ENCODE measurements at places on chromosomes 3 and 15.

GRCh38 chr3:133248389-133248788 lies 151.5 kb upstream of the BFSP2 start:
- no peak for DNase-seq

DNA sequence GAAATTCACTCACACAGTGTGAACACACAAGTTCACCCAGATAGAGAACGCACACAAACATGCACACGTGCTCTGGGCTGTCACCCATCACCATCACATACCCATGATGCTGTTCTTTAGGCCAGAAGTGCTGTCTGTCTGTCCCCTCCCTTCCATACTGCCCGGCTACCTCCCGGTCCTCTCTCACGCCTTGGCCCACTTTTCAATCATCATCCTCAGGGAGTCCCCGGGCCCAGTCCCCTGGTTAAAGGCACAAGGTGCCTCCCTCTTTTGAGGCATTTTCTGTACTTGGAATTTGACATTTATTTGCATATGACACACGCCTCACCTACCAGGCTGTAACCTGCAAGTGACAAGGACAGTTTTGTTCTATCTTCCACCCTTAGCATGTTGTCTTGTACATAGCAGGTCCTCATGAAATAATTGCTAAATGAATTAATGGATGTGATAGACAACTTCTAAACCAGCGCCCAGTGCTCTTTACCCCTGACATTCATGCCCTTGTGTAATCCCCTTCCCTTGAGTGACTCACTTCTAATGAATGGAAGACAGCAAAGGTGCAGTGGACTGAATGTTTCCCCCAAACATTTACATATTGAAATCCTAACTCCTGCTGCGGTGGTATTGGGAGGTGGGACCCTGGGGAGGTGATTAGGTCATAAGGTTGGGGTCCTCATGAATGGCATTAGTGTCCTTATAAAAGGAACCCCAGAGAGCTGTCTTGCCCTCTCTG lies 73.9 kb upstream of the ADPGK start:
- no peak for DNase-seq

DNA sequence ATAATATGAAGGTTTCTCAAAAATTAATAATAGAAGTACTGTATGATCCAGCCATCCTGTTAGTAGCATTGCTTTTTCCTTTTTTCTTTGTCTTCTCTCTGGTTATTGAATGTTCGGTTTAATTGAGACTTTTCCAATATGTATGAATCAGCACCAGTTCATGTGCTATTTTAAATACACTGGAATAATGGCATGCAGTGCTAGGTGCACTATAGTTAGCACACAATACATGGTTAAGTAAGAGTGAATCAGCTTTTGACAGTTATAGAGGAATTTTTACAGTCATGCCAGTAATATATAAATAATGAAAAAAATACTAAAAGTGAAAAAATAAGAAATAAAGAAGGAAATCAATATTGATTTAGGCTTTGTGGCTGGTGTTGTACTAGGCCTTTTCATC lies 113.8 kb upstream of the STRIT1 start:
- no peak for DNase-seq

DNA sequence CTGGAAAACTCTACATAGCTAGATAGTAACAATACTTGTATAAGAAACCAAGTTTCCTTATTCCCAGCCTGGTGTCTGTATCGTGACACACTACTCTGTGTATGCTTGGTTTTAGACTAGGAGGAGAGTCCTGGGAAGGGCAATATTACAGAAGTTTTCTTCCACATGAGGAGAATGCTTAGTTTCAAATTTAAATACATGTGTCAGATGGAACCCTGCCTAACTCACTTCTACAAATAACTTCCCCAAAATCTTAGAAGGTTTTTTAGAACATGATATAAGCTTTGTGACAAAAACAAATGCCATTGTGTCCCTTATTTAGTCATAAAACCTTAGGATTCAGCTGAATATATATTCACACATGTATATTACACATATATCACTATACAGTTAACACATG lies 7.2 kb upstream of the IL20RB start:
- no peak for DNase-seq

GRCh38 chr15:69653846-69654245 lies 201.2 kb downstream of the RPLP1 start:
- no peak for DNase-seq

DNA sequence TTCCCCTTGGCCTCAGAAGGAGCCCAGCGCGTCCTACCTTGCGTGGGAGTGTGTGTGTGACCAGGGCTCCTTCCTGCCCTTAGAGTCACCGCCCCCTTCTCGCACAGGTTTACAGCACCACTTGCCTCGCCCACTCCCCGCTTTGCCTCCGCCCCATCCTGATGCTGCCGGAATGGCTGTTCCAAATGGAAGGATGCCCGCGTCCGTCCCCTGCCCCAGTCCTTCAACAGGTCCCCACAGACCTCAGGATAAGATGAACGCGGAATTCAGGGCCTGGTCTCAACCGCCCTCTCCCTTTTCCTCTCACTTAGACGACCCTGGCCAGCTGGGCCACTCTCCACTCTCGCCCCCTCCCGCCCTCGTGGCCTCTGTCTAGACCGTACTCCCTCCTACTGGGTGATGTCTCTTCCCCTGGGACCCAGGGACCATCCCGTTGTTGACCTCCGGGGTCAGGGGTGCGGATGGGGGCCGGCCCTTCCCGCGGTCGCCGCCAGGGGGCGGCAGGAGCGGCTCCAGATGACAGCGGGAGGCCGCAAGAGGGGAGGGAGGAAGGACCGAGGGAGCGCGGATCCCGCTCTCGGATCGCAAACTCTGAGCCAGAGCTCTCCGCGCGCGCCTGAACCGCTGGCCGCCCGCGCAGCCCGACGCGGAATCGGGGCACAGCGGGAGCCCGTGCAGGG lies at the start of gene THSD4:
THSD4 (plus strand) TSS at position 585 of the 680 bp plus-strand sequence.
- no peak for DNase-seq

- DNase-seq = no peak
Measured at GRCh38 chr15:67685008-67685599, 140.2 kb upstream of the SKOR1 start.

GRCh38 chr15:92579931-92580470 lies 75.6 kb downstream of the FAM174B start:
- no peak for DNase-seq

- no peak for DNase-seq
Measured at GRCh38 chr3:64799606-64800005, 111.8 kb upstream of the ADAMTS9 start.

- no peak for DNase-seq
Measured at GRCh38 chr3:60064210-60065178, 1014.7 kb upstream of the CFAP20DC start.

GRCh38 chr15:65399001-65399706 lies 21.4 kb upstream of the IGDCC3 start:
- DNase-seq = no peak

GRCh38 chr3:19446687-19447086 lies 298.4 kb downstream of the KCNH8 start:
- DNase-seq = no peak

GRCh38 chr3:183306798-183307671 lies 54.0 kb downstream of the B3GNT5 start:
- DNase-seq = no peak

DNA sequence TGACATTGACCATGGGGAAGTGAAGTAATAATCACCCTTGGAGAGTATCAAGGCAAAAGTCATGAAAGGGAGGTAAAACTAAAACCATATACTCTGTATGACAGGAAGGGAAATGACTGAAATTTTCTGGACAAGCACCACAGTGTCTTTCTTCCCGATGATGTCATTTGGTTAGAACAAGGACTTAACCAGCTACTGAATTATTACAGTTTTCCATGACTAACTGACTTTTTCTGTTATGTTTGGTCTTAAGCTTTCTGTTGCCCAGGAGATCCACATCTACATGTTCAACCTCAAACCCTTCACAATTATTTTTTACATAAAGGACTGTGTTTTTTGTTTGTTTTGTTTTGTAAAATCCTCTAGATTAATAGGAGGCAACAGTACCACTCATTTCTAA lies 191.9 kb upstream of the IL12A start:
- no peak for DNase-seq

- DNase-seq = no peak
Measured at GRCh38 chr3:122727766-122728165, 47.1 kb downstream of the PARP14 start.

- DNase-seq = no peak
Measured at GRCh38 chr15:93460717-93461116, 371.7 kb upstream of the RGMA start.

DNA sequence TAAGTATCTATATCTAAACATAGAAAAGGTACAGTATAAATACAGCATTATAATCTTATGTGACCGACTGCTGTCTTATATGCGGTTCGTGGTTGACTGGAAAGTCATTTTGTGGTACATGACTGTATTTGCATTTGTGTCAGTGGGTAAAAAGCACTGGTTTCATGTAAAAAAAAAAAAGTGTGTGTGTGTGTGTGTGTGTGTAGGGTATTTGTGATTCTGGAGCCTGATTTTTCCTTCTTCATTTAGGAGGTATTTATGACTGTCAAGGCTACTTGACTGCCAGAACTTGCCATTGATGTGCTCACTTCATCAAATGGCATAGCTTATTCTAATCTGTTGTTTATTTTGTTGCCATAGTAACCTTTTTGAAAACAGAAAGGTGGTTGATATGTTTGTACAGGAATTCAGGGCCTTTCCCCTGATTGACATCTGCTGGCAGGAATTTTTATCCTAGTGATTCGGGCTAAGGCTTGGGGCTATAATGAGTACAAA lies 63.2 kb downstream of the AKAP13 start:
- DNase-seq = no peak

DNA sequence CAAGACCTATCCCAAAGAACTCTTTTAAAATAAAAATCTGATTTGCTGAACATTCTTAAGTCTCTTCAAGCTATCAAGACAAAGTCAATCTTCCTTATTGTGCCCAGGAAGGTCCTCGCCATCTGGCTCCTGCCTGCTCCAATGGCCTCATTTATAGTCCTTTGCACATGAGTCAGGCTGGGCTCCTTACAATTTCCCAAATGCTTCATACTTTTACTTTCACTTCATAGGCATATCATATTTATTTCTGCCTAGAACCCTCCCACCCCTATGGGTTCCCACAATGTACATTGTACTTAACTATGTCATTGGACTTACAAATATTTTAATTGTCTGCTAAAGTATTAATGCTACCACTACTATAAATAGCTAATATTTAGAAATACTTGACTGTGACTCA lies 9.1 kb downstream of the THRB start:
- DNase-seq = no peak

GRCh38 chr15:72065801-72066200 lies 52.1 kb downstream of the MYO9A start:
- no peak for DNase-seq

- DNase-seq = no peak
Measured at GRCh38 chr3:49346797-49347251, 7.0 kb upstream of the USP4 start.
